ENCODE measurements at places on chromosomes 11 and 22. TPM values are rescaled to one million over a fixed set of nuclear protein-coding genes. Genes with fewer than 3 reads are reported as not detected.

GRCh38 chr11:67586568-67587250, 3.1 kb downstream of the GSTP1 start:
- DNase-seq = no peak

- DNase-seq = no peak
Measured at GRCh38 chr11:42923651-42924050, 388.1 kb upstream of the API5 start.

Gene KRTAP5-4
- not detected for total RNA-seq

Gene P2RY2
- total RNA-seq = 1.3 TPM

Gene OR5B2
- total RNA-seq = not detected

Gene C11orf91
- not detected for total RNA-seq

Gene VWA5A
- 34.4 TPM for total RNA-seq

GRCh38 chr11:2191883-2192282, 20.3 kb upstream of the TH start:
- DNase-seq = no peak

GRCh38 chr11:76623884-76624419, 46.6 kb downstream of the LRRC32 start:
- DNase-seq = no peak

Gene DNAJB13
- total RNA-seq = not detected

Gene ARHGAP20
- 7.5 TPM for total RNA-seq

GRCh38 chr11:2958251-2958650, 29.0 kb upstream of the PHLDA2 start:
- DNase-seq = no peak

Gene OR6A2
- not detected for total RNA-seq

GRCh38 chr11:121590772-121591404, 138.1 kb upstream of the SORL1-AS1 start:
- no peak for DNase-seq

Data from stomach (tissue), 19 donors.